ENCODE measurements at places on chromosomes 3 and 15.

GRCh38 chr3:159273070-159273469, 471.2 kb downstream of the MFSD1 start:
- no peak for DNase-seq

GRCh38 chr3:190886945-190887344, 24.5 kb upstream of the GMNC start:
- no peak for DNase-seq

DNA sequence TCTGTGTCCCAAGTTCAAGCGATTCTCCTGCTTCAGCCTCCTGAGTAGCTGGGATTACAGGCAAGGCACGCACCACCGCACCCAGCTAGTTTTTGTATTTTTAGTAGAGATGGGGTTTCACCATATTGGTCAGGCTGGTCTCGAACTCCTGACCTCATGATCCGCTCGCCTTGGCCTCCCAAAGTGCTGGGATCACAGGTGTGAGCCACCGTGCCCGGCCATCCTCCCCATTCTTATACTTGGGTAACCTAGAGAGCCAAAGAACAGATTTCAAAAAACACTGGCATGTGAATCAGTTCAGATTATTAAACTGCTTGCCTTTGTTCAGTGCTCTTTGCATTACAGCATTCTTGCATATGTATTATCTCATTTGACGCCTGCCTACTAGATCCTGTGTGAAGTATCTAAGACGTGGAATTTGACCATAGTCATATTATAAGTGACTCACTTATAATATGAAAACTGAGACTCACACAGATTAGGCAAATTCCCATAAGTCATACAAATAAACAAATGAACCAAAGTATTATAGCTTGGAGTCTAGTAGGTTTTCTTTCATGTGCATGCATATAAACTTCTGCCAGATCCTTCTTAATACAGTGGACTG, 123.5 kb downstream of the UNC13C start:
- DNase-seq, result no peak

- no peak for DNase-seq
Observed at GRCh38 chr15:98439523-98439942, 208.8 kb upstream of the IGF1R start.

DNA sequence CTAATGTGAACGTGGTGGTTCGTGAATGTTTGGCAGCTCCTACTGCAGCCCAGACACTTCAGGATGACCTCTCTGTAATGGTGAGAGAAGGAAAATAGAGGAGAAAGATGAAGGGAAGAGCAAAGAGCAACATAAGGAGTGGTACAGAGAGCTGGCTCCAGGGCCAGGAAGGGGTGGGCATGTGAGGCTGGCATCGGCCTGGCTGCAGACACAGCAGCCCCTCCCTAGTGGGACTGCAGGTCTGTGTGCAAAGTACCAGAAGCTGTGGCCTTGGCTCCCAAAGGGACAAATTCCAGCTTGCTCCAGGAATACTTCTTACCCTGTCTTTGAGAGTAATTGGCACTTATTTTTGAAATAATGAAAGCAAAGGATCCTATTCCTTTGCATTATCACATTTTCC, 10.0 kb downstream of the FSTL1 start:
- no peak for DNase-seq

DNA sequence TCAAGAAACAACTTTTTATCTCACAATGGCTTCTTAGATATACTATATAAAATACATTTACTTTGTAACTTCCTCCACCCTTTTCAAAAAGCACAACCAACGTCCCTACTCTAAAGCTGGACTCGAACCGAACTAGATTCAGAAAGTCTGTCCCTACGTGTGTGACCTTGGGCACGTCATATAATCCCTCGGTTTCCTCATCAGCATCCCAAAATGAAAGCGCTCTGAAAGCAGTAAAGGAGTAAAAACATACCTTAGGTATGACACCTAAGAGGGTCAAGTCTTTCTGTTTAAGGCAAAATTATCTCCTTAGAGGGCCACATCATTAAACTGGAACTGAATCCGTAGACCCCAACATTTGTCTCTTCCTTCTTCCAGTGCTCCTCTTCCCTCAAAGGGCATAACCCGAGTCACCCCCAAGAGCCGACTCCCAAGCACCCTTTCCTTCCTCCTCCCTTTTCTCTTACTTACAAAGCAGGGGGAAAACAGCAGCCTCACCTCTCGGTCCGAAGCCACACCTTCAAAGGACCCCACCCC, 663 bp downstream of the PDCD10 start:
- peak; percentile 43 for DNase-seq

- no peak for DNase-seq
Observed at GRCh38 chr3:30749230-30749629, 142.8 kb downstream of the TGFBR2 start.

- DNase-seq, result no peak
Observed at GRCh38 chr3:139187154-139187553, 142.5 kb upstream of the PRR23C start.

DNA sequence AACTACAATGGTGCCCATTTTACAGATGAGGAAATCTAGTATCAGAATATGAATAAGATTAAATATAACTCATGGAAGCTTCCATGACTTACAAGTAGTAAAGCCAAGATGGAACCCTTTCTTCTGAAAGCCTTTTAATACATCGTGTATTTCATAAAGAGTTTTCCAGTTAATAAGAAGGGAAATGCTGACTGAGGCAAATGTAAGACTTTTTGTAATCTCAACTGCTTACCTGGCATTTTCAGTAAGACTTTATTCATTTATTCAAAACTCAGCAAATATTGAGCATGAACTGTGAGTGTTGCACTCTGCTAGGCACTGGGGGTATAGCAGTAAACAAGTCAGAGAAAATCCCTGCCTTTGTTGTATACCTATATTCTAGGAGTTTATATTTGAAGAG, 256.4 kb upstream of the THRB start:
- no peak for DNase-seq

All from SW 1271 (cell line).